ENCODE measurements at places on chromosomes 4 and X. TPM values are rescaled to one million over a fixed set of nuclear protein-coding genes. Genes with fewer than 3 reads are reported as not detected.

The PALLD gene
- 112 TPM for total RNA-seq

The CFI gene
- total RNA-seq, result 0.28 TPM

The C4orf51 gene
- not detected for total RNA-seq

GRCh38 chr4:98686043-98686707 is 27.8 kb upstream of the TSPAN5 start:
- no peak overlapping the region for H3K4me3 ChIP-seq
- H3K36me3 ChIP-seq, result no peaks in the 10 kb centered on the region
- DNase-seq, result no peak
- no peak overlapping the region for H3K27ac ChIP-seq

- no peak overlapping the region for H3K4me3 ChIP-seq
- no peaks in the 10 kb centered on the region for H3K4me1 ChIP-seq
- no peaks in the 10 kb centered on the region for H3K27me3 ChIP-seq
- DNase-seq, result no peak
Observed at GRCh38 chr4:61431131-61431530, 231.0 kb downstream of the ADGRL3 start.

Measured in IMR-90 (cell line).